Chondrocyte (in vitro differentiated cells): ENCODE measurements at places on chromosomes 7 and 10. TPM values are rescaled to one million over a fixed set of nuclear protein-coding genes. Genes with fewer than 3 reads are reported as not detected.

The PTF1A gene
- total RNA-seq = not detected in 3 replicates

The A1CF gene
- not detected in 3 replicates for total RNA-seq

The TMEM176B gene
- 0.36 to 0.37 TPM in 2 of 3 replicates, not detected in the other for total RNA-seq

The TSPAN12 gene
- total RNA-seq = 6.8 to 10.5 TPM (median 7.8 TPM) in 3 replicates

The CASP2 gene
- total RNA-seq = 28.7 to 31.5 TPM (median 30.3 TPM) in 3 replicates

The SBDS gene
- total RNA-seq = 124 to 146 TPM (median 144 TPM) in 3 replicates

The TOMM7 gene
- total RNA-seq = 213 to 269 TPM (median 240 TPM) in 3 replicates

The PRF1 gene
- total RNA-seq = not detected in 3 replicates

The TMEM225B gene
- 0.56 to 1.8 TPM (median 0.75 TPM) in 3 replicates for total RNA-seq

The CDC14C gene
- total RNA-seq = not detected in 3 replicates

The CASTOR2 gene
- 9.6 to 16.6 TPM (median 10.3 TPM) in 3 replicates for total RNA-seq

The STEAP1 gene
- total RNA-seq = 0.22 to 0.31 TPM (median 0.28 TPM) in 3 replicates

The FAM25C gene
- not detected in 3 replicates for total RNA-seq

The PRSS37 gene
- total RNA-seq = not detected in 3 replicates

The CPA2 gene
- total RNA-seq = not detected in 3 replicates

The DTX2 gene
- total RNA-seq = 10.8 to 12.8 TPM (median 11.5 TPM) in 3 replicates

The ANKRD61 gene
- not detected in 3 replicates for total RNA-seq

DNA sequence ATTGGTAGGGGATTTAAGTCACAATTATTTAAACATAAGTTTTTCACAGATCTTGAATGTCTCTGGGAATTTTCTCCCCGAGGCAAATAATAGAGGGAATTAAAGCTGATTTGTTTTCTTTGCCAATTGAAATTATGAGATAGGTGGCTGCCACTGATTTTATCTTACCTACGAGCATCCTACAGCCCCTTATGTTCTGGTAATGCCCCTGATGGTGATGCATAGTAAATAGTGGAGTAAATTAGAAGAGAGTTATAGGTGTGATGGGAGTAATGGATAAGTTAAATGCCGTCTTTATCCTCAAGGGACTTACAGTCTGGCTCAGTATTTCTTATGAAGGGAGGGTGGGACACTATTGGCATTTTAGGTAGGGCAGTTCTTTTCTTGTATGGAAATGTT is 58.1 kb downstream of the HDAC9 start:
- DNase-seq = no peak

GRCh38 chr7:1030444-1031070 is 13.8 kb upstream of the GPR146 start:
- DNase-seq = peak; percentile 70

DNA sequence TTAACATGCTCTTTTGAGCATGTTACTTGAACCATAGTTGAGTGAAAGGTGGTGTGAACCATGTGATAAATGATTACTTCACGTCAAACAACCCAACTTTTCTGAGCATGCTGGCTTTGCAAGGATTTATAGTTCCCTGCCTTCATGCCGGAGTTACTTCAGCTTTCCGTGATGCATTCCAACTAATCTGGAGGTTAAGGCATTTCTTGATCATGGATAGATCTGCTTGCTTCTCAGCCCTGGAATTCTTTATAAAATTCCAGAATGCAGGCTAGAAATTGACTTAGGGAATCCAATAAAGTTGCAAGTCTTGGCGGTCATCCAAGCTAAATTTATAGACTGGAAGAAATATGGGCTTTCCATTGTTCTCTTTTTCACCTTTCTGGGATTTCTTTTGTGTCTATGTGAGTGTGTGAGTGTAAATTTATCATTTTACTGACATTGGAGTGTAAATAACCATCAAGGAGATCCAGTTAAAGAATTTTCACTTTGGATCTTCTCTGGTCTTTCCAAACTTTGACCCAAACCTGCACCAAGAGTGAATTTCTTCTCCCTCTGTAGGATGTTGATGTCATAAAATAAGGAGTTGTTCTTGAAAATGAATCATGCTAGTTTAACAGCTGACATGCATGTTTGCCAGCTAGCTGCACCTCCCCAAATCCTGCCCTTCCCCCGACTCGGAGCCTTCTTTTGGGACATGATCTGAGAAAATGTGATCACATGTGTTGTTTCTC is 289.0 kb downstream of the TWIST1 start:
- no peak for DNase-seq

DNA sequence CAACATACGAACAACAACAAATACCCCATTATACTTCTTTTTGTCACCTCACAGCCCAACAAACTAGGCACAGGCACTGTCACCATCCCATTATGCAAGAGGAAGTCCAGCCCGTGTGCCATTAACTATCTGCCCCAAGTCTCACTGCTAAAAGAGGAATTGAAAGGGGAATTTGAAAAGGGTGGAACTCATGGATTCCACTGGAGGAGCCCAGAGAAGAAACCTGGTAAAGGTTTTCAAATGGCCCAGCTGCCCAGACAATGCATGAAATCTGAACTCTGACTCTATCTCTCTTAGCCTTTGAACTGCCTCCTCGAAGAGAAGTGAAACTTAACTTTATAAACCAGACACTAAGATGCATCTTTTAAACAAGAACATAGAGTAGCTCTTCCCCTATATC is 130.0 kb downstream of the PLXNA4 start:
- no peak for DNase-seq

DNA sequence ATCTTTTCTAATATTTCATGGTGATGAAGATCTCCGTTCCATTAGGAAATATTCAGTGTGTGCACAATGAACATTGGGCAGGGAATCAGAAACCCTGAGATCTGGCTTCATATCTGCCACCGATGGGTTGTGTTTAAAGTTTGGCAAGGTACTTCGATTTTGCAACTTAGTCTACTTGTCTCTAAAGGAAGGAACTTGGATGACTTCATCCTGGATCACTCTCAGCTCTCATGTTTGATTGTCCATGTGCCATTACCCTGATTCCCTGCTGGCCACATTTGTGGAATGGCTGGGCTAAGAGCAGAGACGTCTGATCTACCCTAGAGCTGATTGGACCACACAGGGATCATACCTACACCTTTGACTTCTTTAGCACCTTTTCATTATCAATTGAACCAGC is 177.0 kb upstream of the KMT2E start:
- DNase-seq = no peak

GRCh38 chr7:5690931-5691473 is 90.5 kb downstream of the RNF216 start:
- no peak for DNase-seq

GRCh38 chr7:113338071-113338696 is 219.8 kb upstream of the SMIM30 start:
- DNase-seq = no peak

- no peak for DNase-seq
Measured at GRCh38 chr10:13865758-13866491, 279.2 kb downstream of the PRPF18 start.

DNA sequence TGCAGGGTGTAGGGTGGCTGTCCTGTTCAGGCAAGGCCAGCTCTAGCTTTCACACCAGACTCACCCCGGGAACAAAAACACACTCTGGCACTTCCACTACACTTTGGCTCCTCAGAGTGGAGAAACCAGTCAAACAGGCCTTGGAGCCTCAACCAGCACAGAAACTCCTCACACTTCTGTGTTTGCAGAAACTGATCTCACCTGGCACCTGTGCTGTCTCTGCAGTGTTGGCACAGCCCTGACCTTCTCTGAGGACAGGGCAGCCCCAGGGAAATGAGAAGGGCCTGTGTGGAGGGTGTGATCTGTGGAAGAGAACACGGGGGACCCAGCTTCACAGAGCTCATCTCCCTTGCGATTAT is 4.1 kb upstream of the CALML5 start:
- DNase-seq = no peak

DNA sequence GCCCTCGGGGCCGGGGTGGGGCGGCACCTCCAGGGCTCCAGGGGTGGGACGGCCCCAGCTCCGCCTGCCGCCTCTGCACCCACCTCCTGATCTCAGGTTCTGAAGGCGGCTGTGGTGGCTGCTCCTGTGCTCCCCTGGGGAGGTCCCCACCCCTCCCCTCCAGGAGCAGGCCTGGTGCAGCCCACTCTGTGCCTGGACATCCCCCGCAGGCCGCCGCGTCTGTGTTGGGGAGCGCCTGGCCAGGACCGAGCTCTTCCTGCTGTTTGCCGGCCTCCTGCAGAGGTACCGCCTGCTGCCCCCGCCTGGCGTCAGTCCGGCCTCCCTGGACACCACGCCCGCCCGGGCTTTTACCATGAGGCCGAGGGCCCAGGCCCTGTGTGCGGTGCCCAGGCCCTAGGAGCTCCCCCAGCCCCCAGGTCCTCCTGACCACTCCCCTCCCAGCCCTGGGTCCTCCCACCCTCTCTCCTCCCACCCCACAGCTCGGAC is 5.5 kb downstream of the CYP2W1 start:
- DNase-seq = peak; percentile 91

DNA sequence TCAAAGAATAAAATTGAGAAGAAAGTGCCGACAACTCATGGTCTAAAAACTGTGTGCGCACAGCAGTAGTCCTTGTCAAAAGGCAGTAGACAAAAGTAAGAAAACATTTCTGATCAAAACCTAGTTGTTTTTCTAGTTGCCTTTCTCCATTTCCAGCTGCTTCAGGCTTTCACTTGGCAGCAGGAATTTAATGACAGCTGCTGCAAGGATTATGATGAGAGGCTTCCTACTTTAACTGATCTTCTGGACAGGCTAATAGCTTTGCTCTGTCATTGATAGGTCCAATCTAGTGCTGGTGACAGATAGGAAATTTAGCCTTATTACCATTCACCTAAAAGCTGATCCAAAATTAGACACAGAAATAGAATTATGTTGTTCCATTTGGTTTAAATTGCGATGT is 110.7 kb upstream of the SEMA3C start:
- no peak for DNase-seq

DNA sequence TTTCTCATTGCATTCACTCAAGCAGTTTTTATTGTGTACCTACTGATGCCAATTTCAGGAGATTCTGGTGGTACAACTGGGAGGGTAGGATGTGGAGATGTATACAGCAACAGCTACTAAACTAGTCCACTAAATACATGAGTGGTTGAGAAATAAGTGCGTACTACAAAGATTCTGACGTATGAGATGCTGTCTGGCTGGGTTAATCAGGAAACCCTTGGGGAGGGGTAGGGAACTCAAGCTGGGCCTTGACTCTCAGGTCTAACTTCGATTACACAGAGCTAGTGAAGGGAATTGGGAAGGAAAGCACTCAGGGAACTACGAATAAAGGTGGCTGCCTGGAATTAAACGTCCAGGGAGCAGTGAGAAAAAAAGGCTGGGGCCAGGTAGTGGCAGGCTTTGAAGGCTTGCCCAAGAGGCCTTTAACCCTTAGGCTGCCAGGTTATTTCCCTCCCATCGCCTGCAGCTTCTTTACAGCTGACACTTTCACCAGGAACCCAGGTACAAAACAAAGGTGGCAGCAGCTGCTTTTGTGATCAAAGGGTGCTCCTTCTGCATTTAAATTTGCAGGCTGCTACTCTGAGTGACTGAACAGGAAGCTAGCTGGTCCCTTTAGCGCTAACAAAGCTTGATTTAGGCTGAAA is 3.2 kb downstream of the MMS19 start:
- DNase-seq = no peak

GRCh38 chr10:99711129-99711719 is 20.7 kb downstream of the COX15 start:
- no peak for DNase-seq

GRCh38 chr10:61888744-61889143 is 12.8 kb upstream of the ARID5B start:
- DNase-seq = no peak

DNA sequence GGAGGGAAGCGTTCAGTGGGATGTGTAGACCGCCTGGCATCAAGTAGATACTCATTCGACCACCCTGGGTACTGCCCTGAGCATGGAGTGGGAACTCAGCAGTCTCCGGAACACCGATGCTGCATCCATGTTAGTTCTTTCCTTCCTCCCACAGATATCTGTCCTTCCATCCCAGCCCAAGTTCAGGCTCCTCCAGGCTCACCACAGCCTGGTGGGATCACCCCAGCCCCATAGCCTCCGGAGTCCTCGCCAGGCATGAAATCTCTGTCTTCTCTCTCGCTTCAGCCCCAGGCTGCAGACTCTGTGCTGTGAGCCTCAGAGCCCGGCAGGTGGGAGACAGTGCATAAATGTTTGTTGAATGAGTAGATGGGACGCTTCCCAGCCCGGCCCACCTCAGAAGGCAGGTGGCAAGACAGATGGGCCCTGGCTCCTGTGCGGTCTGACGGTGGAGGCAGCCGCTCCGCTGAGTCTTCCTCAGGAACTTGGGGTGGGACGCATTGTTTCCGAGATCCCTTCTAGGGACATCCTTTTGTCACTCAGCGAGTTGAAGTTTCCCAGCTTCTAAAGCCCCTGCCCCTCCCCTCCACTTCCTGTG is 42.9 kb downstream of the ELFN1 start:
- peak; percentile 75 for DNase-seq
